NCI-H1694 treated with DMSO at 0.1 percent for 48 hours (cell line): ENCODE measurements at places on chromosomes 13 and 19.

- no peak for DNase-seq
These were observed 589.9 kb downstream of the GPC5 start for GRCh38 chr13:91988331-91988730.

DNA sequence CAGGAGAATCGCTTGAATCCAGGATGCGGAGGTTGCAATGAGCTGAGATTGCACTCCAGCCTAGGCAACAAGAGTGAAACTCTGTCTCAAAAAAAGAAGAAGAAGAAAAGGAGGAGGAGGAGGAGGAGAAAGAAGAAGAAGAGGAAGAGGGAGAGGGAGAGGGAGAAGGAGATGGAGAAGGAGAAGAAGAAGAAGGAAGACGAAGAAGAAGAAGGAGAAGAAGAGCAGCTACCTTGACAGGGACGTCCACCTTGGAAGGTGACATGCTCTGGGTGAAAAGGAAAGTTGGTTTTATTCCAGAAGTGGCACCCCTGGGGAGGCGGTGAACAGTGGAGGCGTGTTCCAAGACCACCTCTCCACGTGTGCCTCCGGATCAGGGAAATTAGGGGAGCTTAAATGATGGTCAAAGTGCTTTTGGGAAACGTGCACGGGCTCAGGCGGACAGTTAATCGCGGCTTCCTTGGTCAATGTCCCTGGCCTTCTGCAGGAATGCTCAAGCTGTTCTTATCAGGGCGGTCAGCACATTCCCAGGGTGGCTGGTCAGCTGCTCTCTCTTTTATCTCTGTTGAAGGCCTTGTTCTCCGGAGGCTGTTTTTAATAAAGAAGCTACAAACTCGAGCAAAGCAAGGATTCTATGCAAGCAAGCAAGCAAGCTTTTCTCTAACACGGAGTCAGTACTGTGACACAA lies 78.9 kb upstream of the PEG3 start:
- DNase-seq = no peak

DNA sequence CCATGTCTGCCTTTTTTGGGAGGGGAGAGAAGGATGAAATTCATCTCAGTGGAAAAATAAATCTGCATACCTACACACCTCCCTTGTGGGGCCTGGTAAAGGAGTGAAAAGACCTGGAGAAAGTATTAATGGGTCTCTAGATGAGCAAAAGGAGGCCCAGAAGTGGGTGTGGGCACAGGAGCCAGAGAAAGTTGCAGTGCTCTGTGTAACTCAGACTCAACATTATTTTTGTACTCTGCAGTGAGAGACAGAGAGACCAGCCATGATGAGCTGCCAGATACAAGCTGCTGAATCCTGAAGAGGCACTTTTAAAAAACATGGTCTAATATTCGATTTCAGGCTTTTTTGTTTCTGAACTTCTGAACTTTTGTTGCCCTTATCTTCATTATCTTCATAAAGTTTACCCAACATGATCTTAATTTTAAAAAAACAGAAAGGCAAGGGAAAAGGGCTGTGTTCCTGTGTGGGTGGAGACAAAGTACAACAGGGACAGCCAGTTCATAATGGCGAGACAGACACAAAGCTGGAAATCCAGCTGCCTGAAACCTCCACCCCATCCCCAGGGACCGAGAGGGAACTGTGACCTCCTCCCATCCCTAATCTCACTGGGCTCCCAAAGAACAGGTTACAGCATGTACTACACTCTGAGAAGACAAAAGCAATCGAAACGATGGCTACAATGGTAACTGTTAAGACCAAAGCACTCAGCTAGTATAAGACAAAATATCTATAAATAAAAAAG lies 77.2 kb downstream of the KLF12 start:
- DNase-seq = no peak

DNA sequence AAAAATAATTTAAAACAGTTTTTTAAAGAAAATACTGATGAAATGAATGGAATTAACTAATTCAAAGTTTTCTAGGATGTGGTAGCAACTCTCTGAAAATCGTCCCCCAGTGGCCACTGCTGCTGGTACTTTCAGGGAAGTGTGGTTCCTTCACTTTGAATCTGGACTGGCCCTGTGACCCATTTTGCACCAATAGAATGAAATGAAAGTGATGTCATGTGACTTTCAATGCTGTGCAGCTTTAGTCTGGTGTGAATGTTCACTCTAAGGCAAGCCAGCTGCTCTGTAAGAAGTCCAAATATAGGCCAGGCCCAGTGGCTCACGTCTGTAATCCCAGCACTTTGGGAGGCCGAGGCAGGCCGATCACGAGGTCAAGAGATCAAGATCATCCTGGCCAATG lies 26.4 kb upstream of the HNRNPA1L2 start:
- DNase-seq = no peak

DNA sequence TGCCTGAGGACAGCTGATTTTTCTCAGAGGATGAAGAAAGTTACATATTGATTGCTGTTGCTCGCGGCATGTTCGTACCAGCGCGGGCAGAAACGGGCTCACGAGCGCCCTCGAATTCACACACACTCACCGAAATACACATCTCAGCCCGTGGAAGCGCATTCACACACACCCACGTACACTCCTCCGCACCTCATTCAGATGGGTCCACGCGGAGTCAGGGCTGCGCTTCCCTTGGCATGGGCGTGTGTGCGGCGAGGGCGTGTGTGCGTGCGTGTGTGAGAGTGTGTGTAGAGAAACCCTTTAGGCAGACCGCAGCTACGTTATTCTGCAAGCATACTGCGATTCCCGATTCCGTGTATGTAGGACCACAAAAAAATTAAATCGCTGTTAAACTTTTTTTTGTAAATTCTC lies 2.1 kb upstream of the PCDH17 start:
- DNase-seq = no peak

GRCh38 chr19:53553865-53554791 lies 16.2 kb downstream of the ZNF331 start:
- no peak for DNase-seq

DNA sequence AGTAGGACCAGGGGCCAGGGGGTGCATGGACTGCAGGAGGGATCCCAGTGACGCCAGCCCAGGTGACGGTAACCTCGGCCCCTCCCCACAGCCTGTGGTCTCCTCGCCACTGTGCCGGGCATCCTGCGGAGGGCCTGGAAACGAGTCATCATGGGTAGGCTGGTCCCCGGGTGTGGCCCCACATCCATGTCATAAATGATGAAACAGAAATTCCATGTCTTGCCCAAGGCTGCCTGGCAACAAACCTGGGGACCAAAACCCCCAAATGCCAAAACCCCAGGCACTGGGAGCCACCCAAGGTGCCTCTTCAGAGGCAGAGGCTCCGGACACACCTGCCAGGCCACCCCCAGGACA lies 20.9 kb downstream of the MAP2K2 start:
- no peak for DNase-seq

DNA sequence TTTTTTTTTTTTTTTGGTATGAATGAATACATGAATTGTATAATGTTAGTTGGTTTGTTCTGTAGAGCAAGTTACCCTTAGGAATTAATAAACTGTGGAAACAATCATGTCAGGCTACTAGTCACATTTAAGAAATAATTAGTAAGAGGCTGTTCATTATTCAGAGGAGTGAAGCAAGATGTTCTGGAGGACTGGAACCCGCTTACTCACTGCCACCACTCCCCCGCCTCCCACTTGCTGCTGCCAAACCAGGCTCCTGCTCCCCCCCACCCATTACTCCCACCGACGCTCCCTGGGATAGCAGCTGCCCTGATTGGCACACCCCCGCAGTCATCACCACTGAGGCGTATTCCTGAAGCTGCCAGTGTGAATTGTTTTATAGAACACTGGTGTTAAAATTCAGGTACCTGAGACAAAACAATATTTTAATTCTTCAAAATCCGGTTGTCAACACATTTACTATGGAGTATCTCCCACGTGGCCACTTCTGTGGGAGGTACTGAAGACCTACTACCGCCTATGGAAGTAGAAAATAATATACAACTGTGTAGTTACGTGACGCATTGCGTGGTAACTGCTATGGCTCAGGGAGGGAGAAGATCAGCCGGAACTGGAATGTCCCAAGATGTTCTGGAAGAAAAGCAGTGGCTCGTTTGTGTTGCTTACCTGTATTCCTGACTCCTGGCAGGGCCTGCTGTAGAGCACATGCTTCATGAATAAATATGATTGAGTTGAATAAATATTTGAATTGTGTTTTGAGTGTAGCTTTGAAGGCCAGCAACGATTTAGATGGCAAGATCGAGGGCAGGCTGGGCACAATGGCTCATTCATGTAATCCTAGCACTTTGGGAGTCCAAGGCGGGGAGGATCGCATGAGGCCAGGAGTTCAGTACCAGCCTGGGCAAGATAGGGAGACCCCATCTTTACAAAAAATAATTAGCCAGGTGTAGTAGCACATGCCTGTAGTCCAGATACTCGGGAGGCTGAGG lies 1.7 kb downstream of the DPY19L3 start:
- peak; percentile 50 for DNase-seq

GRCh38 chr13:29515372-29515771 lies 80.1 kb downstream of the SLC7A1 start:
- DNase-seq = no peak

- DNase-seq = no peak
These were observed 16.7 kb upstream of the ITM2B start for GRCh38 chr13:48216204-48216711.

GRCh38 chr13:71789693-71790329 lies 77.2 kb downstream of the DACH1 start:
- no peak for DNase-seq

- no peak for DNase-seq
These were observed 62.2 kb upstream of the MYCBP2 start for GRCh38 chr13:77388944-77389624.

- no peak for DNase-seq
These were observed 9.7 kb downstream of the LPAR6 start for GRCh38 chr13:48403151-48403631.

DNA sequence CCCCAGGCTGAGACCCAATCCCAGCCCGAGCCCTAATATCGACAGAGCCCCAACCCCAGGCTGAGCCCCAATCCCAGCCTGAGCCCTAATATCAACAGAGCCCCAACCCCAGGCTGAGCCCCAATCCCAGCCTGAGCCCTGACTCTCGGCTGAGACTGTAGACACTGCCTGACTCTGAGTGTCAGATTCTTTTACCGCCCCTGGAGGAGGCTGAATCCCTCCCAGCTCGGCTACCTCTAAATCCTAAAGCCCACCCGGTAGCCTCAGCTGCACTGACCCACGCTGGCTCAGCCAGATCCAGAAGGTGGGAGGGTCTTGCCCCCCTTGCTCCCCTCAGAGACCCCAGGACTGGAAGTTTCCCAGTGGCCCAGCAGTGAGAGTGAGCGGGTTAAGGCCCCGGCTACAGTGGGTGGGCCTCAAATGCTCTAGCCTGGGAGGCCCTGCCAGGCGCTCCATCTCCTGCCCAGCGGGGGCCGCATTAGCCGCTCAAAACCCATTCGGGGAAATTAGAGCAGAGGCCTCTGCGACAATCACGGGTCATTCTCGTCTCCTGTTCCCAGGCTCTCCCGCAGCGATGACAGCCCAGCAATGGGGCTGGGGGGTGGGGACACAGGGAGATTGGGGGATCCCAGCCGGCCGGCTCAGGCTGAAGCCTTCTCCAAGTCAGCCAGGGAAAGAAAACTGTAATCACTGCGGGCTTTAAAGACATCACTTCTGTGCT lies 43.8 kb downstream of the ZNRF4 start:
- no peak for DNase-seq

GRCh38 chr13:57672168-57672567 lies 40.6 kb downstream of the PCDH17 start:
- no peak for DNase-seq

DNA sequence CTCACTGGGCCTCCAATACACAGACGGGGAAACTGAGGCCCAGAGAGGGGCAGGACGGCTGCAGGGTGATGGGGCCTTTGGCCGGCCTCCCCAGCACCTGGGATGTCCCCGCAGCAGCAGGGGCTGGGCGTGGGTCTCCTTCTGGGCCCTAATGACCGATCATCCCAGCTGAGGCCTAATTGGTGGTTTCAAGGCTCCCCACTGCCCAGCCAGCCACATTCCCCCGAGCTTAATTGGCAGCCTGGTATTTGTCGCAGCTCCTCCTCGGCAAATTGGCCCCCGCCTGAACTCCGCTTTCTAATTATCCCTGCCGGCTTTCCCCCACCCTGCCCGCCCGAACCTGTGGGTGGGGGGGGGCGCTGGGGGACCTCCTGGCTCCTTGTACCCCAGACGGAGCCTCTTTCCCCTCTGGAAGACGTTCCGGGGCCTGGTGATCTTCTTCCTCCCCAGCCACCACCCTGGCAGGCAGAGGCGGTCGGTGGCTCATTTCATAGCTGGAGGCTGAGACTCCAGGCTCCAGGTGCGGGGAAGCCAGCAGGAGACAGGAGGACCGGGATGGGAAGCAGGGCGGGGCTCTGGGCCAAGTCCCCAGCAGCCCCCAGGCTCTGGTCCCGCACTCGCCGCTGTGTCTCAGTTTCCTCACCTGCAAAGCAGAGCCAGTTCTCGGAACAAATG lies 27.2 kb upstream of the WDR18 start:
- no peak for DNase-seq

GRCh38 chr13:49841964-49842363 lies 49.5 kb upstream of the KPNA3 start:
- no peak for DNase-seq

- DNase-seq = peak; percentile 31
These were observed 17.9 kb upstream of the CACTIN start for GRCh38 chr19:3644351-3645066.

- no peak for DNase-seq
These were observed 6.6 kb upstream of the WDFY2 start for GRCh38 chr13:51577690-51578089.

GRCh38 chr13:27022571-27023311 lies 148.9 kb downstream of the USP12 start:
- DNase-seq = peak; percentile 61
